ENCODE measurements at places on chromosomes 13 and 19.

- DNase-seq, result no peak
These were observed 527 bp upstream of the EMC10 start for GRCh38 chr19:50475736-50476223.

DNA sequence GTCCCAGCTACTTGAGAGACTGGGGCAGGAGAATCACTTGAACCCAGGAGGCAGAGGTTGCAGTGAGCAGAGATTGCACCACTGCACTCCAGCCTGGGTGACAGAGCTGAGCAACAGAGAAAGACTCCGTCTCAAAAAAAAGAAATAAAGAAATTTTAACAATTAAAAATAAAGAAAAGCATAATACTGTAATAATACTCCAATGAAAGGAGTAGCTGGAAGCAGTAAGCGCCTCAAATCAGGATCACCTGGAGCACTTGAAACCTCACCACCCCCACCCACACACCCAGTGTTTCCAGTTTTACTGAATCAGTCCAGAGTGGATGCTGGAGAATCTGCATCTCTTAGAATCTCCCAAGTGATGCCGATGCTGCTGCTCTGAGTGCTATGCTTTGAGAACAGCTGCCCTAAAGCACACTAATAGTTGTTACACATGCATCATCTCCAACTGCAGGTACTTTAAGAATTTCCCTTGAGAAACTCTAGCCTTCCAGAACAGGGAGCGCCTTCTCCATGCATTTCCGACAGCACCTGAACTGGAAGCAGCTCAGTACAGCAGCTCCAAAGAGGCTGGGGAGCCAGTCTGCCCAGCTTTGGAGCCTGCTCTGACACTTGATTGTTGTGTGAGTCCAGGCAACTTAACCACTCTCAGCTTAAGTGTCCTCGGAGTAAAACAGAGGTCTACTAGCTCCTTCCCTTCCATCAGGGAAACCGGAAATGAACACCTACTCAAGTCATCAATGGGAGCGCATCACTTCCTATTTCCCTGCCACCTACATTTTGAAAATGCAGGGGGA is 2.9 kb downstream of the ABCC4 start:
- DNase-seq, result no peak

DNA sequence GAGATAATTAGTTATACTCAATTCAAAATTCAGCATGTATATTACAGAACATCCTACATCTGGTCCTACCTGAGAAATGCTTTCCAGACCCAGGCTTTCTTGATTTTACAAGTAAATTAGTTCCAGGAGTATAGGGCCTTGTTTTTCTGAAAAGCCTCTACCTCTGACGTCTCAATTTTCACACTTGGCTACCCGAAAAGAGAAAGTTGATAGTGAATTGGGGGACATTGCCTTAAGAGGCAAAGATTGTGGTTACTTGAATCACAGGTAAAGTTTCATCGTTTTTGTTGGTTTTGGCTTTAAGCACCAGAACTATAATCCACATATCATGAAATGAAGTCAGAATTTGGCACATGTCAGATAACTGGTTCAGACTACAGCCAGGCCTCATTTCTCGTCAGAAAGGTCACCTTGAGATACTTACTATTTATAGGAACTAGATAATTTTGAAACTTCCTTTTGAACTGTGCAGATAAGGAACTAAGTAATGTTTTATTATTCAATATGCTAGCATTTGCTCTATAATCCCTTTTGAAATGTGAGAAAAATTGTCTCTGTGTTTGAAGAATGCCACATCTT is 30.8 kb downstream of the FAM124A start:
- DNase-seq, result no peak

DNA sequence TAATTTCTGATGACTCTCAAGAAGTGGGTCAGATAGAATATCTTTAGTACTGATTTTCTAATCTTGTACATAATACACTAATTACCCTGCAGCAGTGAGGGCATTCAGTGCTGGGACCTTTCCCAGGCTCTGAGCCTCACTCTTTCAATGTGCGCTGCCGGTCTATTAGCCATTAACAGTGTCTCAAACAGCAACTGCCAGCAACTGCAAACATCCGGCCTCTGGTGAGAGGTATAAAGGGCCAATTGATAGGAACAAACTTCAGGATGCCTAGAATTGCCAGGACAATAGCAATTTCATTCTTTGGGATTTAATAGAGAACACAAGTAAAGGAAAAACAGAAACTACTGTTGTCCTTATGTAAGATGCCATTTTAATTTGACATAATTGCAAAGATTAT is 604.4 kb upstream of the SPRY2 start:
- no peak for DNase-seq

Measured in RWPE1 (cell line).